CD4-positive, alpha-beta T cell treated with Interleukin-1 beta for 1 hour (primary cell): ENCODE measurements at places on chromosomes 1 and 21.

DNA sequence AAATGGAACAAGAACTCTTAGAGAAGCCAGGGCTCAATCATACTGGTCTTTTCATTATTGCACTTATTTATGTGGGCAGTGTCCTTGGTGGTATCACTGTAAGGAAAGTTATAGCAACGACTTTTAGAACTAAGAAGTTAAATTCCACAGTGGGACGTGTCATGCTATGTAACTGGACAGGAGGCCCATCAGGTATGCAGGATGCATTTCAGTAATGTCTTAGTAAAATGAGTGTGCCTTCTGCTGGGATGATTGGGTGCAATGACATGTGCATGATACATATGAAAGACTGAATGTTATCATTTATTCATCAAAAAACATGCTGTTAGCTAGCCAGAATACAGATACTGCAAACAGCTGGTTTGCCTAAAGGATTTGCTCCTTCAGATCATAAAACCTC, 6.9 kb upstream of the ATP1B1 start:
- DNase-seq, result no peak

DNA sequence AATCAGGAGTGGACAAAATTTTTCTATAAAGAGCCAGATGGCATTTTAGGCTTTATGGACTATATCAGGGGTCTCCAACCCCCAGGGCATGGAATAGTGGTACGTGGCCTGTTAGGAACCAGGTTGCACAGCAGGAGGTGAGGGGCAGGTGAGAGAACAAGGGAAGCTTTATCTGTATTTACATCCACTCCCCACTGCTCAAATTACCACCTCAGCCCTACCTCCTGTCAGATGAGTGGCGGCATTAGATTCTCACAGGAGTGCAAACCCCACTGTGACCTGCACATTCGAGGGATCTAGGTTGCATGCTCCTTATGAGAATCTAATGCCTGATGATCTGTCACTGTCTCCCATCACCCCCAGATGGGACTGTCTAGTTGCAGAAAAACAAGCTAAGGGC, 13.9 kb downstream of the PHTF1 start:
- DNase-seq, result no peak

GRCh38 chr1:36851087-36851486, 183.2 kb downstream of the GRIK3 start:
- DNase-seq, result no peak

GRCh38 chr1:87151500-87152421, 176.9 kb upstream of the LMO4 start:
- peak; percentile 27 for DNase-seq

- no peak for DNase-seq
Observed at GRCh38 chr1:30521261-30521865, 202.0 kb downstream of the MATN1 start.

GRCh38 chr1:80706526-80706925, 1094.2 kb upstream of the ADGRL2 start:
- no peak for DNase-seq

GRCh38 chr1:221230605-221231004, 351.4 kb downstream of the HLX start:
- DNase-seq, result no peak

- no peak for DNase-seq
Observed at GRCh38 chr1:32180186-32181060, 948 bp downstream of the TXLNA start.

GRCh38 chr1:35637401-35637809, 3.9 kb downstream of the PSMB2 start:
- DNase-seq, result peak; percentile 47

GRCh38 chr1:159843459-159843858, 16.8 kb downstream of the SLAMF8 start:
- DNase-seq, result no peak

- no peak for DNase-seq
Observed at GRCh38 chr1:158681606-158682005, 4.9 kb downstream of the SPTA1 start.

- DNase-seq, result peak; percentile 62
Observed at GRCh38 chr1:178093494-178093950, 382 bp upstream of the RASAL2 start.

GRCh38 chr1:233944601-233945000, 40.1 kb downstream of the SLC35F3 start:
- no peak for DNase-seq

GRCh38 chr1:12552111-12552888, 65.7 kb downstream of the DHRS3 start:
- DNase-seq, result no peak

DNA sequence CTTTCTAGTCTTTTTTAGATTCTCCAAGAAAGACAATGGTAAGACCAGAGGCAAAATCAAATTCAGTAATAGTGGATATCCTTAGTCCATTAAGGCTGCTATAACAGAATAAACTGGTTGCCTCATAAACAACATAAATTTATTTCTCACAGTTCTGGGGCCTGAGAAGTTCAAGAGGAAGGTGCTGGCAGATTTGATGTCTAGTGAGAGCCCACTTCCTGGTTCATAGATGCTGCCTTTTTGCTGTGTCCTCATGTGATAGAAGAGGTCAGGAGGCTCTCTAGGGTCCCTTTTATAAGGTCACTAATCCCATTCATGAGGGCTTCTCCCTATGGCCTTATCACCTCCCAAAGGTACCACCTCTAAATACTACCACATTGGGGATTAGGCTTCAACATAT, 31.5 kb upstream of the BTG3 start:
- no peak for DNase-seq

GRCh38 chr1:21553116-21553926, 44.1 kb downstream of the ALPL start:
- DNase-seq, result no peak

- no peak for DNase-seq
Observed at GRCh38 chr1:152917794-152918193, 9.4 kb downstream of the IVL start.

- no peak for DNase-seq
Observed at GRCh38 chr1:199913318-199913717, 114.2 kb upstream of the NR5A2 start.

DNA sequence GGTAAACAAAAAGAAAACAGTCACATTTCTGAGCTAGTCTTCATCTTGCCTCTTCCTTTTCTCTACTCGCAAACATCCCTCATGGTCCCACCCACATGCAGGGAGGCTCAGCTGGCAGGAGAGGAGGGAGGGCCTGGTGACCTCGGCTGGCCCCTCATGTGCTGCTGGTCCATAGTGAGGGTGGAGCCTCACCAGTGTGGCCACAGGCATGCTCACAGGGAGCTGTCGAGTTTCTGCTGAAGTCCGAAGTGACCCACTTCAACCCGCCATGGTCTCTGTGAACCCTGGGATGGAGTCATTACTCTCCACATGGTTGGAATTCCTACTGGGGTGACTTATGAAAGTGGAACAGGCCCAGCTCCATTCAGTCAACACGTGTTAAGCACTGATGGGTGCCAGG, 253.4 kb downstream of the RHOU start:
- no peak for DNase-seq

GRCh38 chr1:19564366-19564765, 79.0 kb upstream of the CAPZB start:
- DNase-seq, result no peak

DNA sequence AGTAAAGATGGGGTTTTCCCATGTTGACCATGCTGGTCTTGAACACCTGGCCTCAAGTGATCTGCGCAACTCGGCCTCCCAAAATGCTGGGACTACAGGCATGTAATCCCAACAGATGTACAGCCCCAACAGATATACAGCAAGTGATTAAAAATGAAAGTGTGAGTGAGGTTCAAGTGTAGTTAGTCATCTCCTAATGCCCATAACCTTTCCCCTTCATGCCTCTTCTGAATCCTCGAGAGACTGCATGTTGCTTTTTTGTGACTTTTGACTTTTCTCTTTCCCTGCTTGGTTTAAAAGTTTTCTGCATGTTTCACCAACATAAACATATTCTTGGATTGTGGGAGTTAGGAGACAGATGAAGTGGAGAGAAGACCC, 31.2 kb downstream of the KCNK2 start:
- no peak for DNase-seq

DNA sequence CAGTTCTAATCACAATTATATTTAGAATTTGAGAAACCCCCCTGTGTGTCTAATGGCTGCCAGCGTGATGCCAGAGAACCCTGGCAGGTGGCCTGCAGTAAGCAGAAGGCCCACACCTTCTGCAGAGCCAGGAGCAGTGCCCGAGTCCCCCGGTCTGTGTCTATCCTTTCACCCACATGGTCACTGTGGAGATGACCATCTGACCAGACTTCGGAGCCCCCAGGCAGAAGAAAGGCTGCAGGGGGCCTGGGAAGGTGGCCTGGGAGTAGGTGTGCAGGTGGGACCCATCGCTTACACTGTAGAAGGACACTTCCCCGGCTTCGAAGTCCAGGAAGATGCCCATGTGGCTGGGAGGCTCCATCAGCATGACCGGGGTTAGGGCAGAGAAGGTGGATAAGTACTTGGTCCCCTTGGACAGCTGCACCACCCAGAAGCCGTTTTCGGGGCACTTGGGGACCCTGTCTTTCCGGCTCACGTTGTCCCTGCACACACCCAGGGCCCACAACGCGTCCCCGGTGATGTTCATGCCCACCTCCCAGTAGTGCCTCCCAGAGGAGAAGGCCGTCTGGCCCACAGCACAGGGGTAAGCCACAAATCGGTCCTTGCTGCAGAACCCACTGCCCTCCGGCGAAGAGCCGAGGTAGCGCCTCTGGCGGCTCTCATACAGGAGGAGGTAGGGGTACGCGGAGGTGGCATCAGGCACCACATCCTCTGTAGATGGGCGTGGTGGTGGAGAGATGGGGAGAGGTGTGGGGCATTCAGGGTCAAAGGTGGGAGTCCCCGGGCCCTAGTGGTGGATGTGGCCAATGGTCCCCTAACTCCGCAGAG, 1.6 kb upstream of the TRIM11 start:
- DNase-seq, result no peak
